ENCODE measurements at places on chromosomes 3 and 15.

- no peak for DNase-seq
Measured at GRCh38 chr15:63334821-63335220, 46.8 kb downstream of the CA12 start.

DNA sequence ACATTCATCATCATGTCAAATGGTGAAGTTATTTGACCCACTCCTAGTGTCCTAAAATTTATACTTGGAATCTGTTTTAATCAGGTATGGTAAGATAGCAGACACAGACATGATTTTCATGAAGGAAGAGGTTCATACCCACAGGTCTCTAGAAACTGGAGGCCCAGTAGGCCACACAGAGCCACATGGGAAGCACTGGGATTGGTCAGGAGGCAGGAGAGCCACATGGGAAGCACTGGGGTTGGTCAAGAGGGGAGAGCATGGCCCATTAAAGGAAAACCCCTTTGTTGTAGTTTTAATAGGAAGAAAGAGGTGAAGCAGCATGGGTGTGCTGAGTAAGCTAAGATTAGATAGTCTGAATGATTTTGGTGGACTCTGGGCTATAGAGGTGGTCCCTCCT, 356.9 kb downstream of the MFSD1 start:
- no peak for DNase-seq

DNA sequence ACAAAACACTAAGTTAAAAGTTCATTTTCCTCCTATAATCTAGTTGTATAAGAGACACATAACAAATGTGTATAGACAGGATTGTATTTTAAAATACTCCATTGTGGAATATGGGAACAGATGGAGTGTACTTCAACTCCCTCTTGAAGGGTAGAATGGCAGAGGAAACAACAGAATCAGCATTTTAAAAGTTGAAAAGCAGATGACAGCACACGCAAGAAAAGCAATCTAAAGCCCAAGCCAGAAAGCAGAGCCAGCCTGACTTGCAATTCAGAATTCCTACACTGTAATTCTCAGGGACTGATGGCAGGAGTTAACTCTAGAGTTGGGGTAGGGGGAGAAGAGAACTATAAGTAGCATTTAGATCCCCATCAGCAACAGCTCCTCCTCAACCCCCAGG, 22.8 kb downstream of the MORC1 start:
- no peak for DNase-seq

DNA sequence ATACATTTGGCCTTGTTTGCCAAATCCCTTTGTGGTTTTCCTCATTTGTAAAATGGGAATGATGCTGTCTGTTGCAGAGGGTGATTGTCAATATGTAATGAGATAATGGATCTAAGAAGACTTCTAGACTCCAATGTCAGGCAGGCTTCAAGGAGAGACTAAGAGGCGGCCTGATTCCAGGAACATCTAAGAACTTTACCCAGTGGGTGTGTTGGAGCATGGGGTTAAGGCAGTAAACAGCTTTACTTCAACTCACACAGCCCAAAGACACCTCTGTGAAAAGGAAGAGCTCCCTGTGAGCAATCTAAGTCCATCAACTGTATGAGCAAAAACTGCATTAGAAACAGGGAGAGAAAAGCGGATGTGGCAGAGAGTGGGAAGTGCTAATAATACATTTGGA, 560.6 kb downstream of the PDCD6IP start:
- no peak for DNase-seq

DNA sequence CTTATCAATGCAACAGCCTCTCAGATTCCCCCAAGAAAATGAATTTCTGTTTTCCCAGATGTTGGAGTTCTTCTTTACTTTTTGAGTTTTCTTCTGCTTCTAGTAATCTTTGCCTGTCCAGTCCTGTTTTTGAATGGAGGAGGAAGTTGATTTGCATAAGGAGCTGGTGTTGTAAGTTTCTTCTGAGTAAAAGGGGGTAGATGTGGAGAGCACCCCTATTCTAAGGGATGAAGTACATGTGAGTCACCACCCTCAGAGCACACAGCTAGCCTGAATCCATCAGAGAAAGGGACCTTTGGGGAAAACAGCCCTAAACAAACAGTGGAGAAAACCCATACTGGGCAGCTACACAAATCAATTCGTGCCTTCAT, 34.5 kb downstream of the ACAA1 start:
- DNase-seq: peak; percentile 44

- DNase-seq: peak; percentile 22
Measured at GRCh38 chr3:12982619-12983101, 90.6 kb downstream of the IQSEC1 start.

- no peak for DNase-seq
Measured at GRCh38 chr15:65732698-65733097, 59.4 kb downstream of the DENND4A start.

- no peak for DNase-seq
Measured at GRCh38 chr3:20027136-20027535, 13.1 kb upstream of the KAT2B start.

GRCh38 chr15:70217226-70218160, 119.8 kb upstream of the TLE3 start:
- no peak for DNase-seq

DNA sequence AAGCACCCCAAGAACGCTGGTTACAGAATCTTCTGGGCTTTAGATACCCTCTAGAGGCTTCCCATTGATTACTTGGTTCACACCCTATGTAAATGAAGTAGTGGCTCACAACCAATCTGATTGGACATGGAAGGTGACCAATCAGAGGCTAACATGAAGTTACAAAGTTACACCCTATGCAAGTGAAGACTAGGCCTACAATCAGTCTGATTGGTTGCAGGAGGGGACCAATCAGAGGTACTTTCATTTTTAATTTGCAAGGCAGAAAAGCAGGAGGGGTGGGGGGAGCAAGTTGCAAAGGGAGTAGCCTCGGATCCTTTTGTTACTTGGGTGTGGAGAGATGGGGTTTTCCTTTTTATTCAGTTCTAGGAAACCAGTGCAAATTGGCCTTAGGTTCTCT, 11.1 kb upstream of the RTP2 start:
- peak; percentile 51 for DNase-seq

DNA sequence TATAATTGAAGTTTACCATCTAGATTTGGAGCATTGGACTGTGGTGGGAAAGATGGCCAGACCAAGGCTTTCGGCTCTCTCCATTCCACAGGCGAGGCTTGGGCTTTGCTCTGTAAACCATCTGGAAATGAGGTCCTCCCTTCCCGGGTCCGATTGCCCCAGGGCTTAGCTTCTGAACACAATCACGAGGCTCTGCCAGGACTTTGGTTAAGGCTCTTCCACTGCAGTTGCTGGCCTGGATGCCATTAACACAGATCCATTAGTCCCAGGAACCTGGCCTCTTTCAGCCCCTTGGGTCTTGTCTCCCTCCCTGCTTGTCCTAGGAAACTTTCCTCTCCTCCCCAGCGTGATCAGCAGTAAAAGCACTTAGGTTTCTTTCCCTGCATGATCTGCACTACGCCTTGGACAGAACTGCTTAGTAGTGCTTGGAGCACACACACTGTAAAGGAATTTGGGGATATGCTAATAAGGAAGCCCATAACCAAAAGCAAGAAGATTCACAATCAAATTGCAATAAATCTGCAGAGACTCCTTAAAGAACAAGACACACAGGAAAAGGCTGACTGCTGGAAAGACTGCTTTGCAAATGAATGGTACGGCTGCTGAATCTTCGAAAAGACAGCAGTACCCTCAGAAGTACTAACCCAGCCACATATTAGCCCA, 154.3 kb downstream of the ECT2 start:
- no peak for DNase-seq

DNA sequence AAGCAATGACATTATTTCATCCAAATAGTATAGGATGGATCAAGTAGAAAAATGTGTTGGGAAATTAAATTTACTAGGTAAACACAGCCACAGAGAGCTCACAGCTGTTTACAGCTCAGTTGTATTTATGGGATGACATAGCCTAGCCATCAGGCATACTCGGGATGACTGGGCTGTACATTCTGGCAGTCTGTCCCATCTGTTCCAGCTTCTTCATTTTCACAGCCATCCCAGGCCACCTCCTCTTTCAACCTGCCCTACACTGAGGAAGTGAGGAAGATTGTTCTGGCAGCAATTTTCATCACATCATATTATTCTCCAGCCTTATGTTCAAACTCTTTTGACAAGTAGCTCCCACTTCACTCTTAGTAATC, 98.4 kb upstream of the PFN2 start:
- no peak for DNase-seq

GRCh38 chr15:67042551-67043142, 22.8 kb upstream of the SMAD3 start:
- peak; percentile 67 for DNase-seq

GRCh38 chr15:39149636-39150150, 431.2 kb upstream of the THBS1 start:
- no peak for DNase-seq

GRCh38 chr3:69392415-69392814, 6.5 kb upstream of the FRMD4B start:
- no peak for DNase-seq

GRCh38 chr3:178845420-178846118, 226.0 kb downstream of the ZMAT3 start:
- DNase-seq: no peak

- peak; percentile 17 for DNase-seq
Measured at GRCh38 chr3:33575311-33575710, 135.1 kb upstream of the UBP1 start.

GRCh38 chr15:89662893-89663626, 7.8 kb upstream of the KIF7 start:
- DNase-seq: no peak

GRCh38 chr3:99895131-99895696, 77.6 kb downstream of the CMSS1 start:
- DNase-seq: peak; percentile 11

- DNase-seq: peak; percentile 12
Measured at GRCh38 chr15:57375827-57376695, at the start of gene CGNL1. Gene CGNL1, plus strand, starts transcription at chr15:57376505. Its CDS starts 61,495 bp downstream, at chr15:57438000.

- peak; percentile 80 for DNase-seq
Measured at GRCh38 chr15:70101459-70102113, 3.9 kb upstream of the TLE3 start.

GRCh38 chr3:177973241-177973840, 562.9 kb upstream of the KCNMB2 start:
- DNase-seq: no peak

DNA sequence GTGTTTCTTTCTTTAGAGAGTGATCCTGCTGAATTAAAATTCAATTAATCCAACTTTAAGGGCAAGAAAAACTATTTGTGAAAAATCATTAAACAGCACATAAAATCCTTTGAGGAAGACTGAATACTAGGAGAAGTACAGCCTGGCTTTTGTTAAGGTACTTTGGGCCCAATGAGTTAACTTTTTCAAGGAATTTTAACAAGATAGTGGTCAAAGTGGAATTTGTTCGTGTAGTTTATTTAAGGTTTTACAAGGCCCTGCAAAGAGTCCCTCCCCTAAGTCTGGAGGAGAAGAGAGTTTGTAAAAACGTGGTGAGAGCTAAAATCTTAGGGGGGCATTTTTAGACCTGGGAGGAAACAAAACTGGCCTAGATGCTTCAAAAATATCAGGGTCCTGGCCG, 26.0 kb upstream of the TRIM71 start:
- no peak for DNase-seq

GRCh38 chr15:59400103-59400813, 27.6 kb upstream of the MYO1E start:
- no peak for DNase-seq

- no peak for DNase-seq
Measured at GRCh38 chr3:128327606-128328031, 139.1 kb downstream of the DNAJB8 start.

- no peak for DNase-seq
Measured at GRCh38 chr15:40472171-40472727, 1.5 kb downstream of the CHST14 start.

DNA sequence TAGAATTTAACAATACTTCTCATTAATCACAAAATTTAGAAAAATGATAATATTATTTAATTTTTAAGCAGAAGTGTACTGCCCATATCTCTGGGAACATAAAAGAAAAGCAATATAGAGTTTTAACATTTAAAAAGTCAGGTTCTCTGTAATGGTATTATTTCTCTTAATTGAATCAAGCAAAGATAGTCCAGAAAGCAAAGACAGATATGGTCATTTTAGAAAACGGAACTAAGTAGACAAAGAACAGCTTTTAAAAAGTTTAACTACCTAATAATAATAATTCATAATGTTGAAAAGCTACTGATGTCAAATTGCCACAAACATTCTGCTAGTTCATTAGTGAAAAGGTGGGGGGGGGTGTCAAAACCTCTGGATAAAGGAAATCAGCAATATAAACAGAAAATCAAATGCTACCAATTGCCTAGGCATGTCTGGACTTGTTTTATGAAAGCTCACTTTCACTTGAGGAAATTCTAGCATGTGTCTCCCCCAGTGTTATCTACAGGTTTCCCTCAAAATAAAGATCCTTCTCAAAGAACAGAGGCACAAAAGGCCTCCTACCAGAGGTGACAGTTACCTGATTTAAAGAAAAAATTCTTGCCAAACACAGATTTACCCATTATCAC, 1.7 kb downstream of the ZMAT3 start:
- no peak for DNase-seq

DNA sequence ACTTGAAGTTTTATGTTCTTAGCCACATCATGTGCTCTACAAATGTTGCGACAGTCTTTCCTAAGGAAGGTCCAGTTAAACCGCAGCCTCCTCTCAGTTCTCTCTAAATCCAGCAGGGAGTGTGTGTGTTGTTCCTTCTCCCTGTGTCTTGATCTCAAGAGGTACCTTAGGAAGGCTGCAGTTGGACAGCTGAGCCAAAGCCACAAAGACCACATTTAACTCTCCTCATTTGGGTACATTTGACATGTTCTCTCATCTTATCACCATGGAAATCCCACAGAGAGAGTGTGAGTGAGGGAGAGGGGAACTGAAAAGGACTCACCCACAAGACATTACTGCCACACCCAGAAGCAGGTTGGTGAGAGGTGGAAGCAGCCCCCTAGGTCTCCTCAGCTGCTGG, 79.5 kb downstream of the CD200R1L start:
- peak; percentile 82 for DNase-seq

- DNase-seq: no peak
Measured at GRCh38 chr3:138747225-138747624, 87.5 kb downstream of the PIK3CB start.

Data from NB4 (cell line).